ENCODE measurements at places on chromosomes 4 and X. TPM values are rescaled to one million over a fixed set of nuclear protein-coding genes. Genes with fewer than 3 reads are reported as not detected.

The CT45A5 gene
- total RNA-seq = not detected

The PNMA6F gene
- total RNA-seq = not detected

The IL1RAPL1 gene
- total RNA-seq = not detected

The CT45A3 gene
- total RNA-seq = not detected

The HHIP gene
- 217 TPM for total RNA-seq

The SULT1B1 gene
- 55.5 TPM for total RNA-seq

The FDCSP gene
- not detected for total RNA-seq

The IL2RG gene
- not detected for total RNA-seq

The GLRA3 gene
- total RNA-seq = not detected

The MAGEH1 gene
- 23.4 TPM for total RNA-seq

The SPARCL1 gene
- total RNA-seq = 0.88 TPM

The HSFX4 gene
- not detected for total RNA-seq

The CLGN gene
- 0.25 TPM for total RNA-seq

The PRRG1 gene
- 24.5 TPM for total RNA-seq

The DCAF4L1 gene
- total RNA-seq = 0.18 TPM

The FAM184B gene
- not detected for total RNA-seq

Measured in pulmonary artery endothelial cell (primary cell).